Stimulated activated CD4-positive, alpha-beta T cell treated with anti-CD3 and anti-CD28 coated beads, Interleukin-1b, Interleukin-23, amount 100 ng/mL, for 1 hour (primary cell): ENCODE measurements at places on chromosomes 12 and 14.

- DNase-seq: no peak
Measured at GRCh38 chr12:39367494-39367893, 75.4 kb downstream of the KIF21A start.

- peak; percentile 7 for DNase-seq
Measured at GRCh38 chr12:103495469-103496456, at the start of gene C12orf42. TSS of gene C12orf42 (minus strand) at chr12:103495968. CDS start at chr12:103478426, 17,542 bp downstream.

DNA sequence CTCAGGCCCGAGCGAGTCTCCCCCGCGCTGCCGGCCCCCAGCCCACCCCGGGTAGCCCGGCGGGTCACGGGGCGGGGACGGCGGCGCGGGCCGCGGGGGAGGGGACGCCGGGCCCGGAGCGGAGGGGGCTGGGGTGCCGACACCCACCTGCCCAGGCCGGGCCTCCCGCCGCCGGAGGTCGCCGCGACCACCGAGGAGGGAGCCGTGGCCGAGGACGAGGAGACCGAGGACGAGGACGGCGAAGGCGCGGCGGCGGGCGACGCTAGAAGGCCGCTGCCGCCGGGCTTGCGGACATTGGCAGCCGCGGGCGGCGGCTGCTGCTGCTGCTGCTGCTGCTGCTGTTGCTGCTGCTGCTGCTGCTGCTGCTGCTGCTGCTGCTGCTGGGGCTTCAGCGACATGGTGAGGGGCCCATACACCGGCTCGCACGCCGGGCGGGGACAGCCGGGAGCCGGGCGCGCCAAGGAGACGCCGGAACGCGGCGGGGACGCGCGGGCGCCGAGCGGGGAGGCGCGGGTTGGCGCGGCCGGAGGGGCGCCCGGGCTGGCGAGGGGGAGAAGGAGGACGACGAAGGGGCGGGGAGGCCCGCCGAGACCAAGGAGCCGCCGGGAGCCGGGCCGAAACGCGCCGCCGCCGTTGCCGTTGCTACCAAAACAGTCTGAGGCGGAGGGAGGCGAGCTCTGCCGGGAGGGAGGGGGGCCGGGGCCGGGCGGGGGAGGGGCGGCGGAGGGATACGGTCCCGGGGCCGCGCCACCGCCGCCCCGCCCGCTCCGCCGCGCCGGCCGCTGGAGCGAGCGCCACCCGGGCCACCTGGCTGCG lies at the start of gene ATXN2:
TSS of gene ATXN2 (minus strand) at position 679 of the 816 bp plus-strand sequence. CDS start at position 398, 281 bp downstream.
- DNase-seq: peak; percentile 19

GRCh38 chr14:61343471-61343870 lies 22.1 kb downstream of the PRKCH start:
- no peak for DNase-seq

GRCh38 chr12:482061-482460 lies 22.3 kb downstream of the B4GALNT3 start:
- DNase-seq: no peak

- no peak for DNase-seq
Measured at GRCh38 chr12:9755035-9755434, 5.7 kb downstream of the CD69 start.

- DNase-seq: no peak
Measured at GRCh38 chr12:113903381-113903863, 62.7 kb downstream of the RBM19 start.

DNA sequence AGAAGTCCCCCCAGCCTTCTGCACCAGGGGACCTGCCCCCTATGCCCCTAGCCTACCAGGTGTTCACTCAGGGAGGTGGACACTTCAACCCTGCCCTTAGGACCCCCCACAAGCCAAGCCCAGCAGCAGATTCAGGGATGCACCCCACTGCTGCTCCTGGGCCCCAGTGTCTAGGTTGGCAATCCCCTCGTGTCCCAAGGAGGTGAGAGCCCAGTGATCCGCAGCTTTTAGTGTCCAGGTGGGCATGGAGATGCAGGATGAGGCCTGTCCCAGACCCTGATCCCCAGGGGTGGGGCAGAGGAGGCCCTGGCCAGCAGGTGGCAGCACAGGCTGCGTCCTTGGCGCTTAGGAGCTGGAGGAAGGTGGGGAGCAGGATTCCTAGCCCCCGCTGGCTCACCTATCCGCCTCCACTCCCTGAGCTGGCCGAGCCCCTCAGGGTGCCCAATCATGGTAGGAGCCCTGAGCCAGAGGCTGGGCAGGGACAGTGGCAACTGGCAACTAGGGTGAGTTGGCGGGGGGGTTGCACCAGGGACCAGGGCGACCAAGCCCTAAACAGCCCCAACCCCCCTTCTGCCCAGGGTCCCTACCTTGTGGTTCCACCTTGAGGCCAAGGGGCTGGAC lies 4.1 kb downstream of the CKB start:
- DNase-seq: no peak

- no peak for DNase-seq
Measured at GRCh38 chr14:44613061-44613712, 106.1 kb upstream of the FSCB start.

DNA sequence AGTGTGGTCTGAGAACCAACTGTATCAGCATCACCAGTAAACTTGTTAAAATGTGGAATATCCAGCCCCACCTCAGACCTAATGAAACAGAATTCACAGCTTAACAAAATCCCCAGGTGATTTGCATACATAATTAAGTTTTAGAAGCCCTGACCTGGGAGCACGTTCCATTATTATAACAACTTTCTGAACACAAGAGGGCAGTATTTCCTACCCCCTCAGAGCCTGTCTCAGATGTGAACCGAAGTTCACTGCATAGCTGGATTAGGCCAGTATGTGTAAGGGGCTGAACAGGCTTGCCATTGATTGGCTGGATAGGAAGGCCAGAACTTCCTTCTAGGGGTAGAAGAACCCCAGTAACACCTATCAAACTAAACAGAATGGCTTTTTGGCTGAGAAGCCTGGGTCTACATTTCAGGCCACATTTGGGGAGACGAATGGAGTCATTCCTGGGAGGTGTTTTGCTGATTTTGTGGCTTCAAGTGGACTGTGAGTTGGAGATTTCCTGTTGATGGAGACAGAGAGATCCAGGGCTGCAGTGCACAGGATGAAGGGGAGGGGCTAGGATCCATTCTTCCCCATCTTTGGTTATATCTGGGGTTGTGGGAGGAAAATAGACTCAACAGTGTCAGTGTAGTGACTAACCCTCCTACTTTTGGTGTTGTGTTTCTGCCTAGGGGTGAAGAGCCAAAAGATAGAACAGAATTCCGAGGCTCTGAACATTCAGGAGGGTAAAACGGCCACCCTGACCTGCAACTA lies 94.7 kb upstream of the OR4E1 start:
- DNase-seq: no peak

DNA sequence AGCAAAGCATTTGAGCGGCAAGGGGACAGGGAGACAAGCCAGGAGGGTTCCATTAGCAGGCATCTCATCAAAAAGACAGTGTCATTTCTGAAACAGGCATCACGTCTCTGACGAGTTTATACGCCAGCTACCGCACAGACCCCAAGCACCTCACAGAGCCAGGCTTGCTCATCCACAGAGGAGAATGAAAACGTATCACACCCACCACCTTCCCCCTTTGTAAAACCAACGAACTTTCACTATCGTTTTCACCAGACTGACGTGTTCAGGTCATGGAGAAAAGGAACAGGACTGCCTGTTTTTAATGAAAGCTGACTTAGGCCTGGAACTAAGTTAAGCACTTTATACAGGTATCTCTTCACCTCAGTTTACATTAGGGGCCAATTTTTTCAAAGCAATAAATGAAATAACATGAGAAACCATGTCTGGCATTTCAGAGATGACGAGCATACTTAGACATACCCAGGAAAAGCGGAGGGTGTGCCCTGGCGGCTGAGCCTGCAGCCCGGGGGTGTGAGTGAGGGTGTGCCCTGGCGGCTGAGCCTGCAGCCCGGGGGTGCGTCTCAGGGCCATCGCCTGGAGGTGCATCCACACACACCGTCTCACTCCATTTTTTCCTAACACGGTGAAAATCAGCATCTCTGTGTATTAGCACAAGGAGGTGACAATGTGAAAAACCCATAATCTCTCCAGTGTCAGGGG lies 41.9 kb downstream of the STX2 start:
- DNase-seq: no peak

DNA sequence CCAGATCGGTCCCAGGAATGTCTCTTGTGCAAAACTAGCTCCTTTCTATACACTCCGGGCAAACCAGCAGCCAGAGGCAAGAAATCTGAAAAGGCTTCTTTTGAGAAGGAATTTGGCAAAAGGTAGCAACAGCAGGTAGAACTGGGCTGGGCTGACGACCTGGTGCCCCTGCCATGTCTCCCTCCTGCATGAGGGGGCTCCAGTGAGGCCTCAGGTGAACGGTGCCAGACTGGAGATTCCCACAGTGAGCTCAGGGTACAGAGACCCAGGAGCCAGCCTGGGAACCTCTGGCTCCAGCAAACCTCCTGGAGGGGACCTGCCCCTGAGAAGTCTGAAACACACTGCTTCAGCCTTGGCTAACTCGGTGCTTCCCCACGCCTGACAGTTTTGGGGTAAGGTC lies 10.8 kb downstream of the ITPK1 start:
- DNase-seq: no peak

- no peak for DNase-seq
Measured at GRCh38 chr14:103519837-103520212, 2.8 kb downstream of the CKB start.

- DNase-seq: no peak
Measured at GRCh38 chr12:20883288-20883687, 72.8 kb downstream of the SLCO1B3 start.

DNA sequence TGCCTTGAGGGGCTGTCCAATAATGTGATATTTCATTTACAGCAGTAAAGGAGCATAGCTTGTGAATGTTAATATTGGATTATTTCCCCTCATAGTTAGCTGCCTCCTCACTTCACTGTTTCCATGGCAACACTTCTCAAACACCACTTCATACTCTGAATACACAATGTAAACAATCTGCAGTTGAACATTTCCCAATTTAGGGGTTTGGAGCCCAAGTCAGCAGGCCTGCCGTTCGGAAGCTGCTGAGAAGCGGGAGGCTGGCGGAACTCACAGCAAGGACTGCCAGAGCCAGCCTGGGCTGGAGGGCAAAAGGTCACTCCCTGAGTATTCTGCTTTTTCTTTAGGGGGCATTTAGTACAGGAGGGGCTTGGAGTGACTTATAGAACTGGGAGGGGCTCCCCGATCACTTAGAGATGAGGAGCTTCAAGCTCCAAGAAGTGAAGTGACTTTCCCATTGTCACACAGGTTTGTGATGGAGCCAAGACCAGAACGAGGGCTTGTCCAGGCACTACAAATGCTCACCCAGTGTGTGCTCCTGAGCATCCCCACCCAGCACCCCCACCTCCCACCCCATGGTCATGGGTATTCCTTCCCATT lies 12.1 kb upstream of the SLC24A4 start:
- DNase-seq: no peak

DNA sequence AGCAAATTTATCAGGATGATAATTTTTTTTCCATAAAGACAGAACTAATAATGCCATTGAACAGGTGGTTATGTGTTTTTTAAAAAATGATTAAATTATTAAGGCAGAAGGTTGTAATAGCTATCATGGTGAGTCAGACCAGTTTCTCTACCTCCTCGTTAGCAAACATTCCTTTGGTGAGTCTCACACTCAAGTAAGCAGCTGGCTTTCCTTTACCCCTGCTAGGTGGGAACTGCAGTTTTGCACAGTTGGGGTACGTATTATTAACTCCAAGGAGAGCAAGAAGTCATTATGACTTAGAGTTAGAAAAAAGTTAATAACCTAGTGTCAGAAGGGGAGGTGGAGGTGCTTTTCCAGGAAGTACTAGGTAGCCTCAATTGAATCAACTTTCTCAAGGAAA lies 165.3 kb downstream of the SNAPC1 start:
- DNase-seq: no peak

DNA sequence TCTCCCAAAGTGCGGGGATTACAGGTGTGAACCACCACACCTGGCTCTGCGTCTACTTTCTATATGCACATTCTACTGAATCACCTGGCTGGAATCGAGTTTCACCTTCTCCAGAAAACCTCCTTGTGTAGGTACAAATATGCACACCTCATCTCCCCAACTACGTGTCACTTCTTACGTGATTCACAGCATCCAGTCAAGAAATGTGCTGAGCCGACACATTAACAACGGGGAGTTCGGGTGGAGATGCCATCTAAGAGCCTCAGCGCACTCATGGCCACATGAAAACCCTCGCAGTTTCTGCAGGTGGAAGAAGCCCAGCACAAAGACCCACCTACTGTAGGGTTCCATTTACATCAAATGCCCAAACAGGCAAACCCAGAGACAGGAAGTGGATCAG lies 29.3 kb downstream of the P2RX2 start:
- DNase-seq: no peak

- DNase-seq: no peak
Measured at GRCh38 chr14:59262717-59263454, 74.4 kb downstream of the DAAM1 start.

DNA sequence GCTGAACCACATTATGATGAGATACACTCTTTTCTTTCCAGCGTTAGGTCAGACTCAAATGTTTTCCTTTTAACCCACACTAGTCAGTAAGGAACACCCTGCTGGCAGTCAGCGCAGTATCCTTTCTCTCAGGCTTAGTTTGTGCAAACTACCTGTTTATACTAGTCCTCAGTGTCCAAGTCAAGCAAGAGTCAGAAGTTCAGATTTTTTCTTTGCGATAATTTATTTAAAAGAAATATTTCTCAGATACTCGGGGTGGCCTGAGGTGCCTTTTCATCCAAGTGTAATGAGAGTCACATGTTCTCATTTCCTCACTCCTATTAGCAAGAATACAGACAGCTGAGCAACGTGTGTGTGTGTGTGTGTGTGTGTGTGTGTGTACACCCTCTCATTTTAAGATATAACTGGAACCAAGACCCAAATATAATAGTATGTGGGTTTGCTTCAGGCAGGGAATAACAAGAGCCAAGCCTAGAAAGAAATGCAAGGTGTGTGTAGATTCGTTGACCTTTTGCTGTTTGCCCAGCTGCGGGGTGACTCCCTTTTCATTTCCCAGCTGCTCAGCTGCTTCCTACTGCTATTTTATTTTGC lies 182.7 kb downstream of the KICS2 start:
- DNase-seq: no peak

- no peak for DNase-seq
Measured at GRCh38 chr12:108566452-108566851, 4.1 kb downstream of the ISCU start.

GRCh38 chr12:569803-570434 lies 93.3 kb downstream of the NINJ2 start:
- DNase-seq: peak; percentile 79

DNA sequence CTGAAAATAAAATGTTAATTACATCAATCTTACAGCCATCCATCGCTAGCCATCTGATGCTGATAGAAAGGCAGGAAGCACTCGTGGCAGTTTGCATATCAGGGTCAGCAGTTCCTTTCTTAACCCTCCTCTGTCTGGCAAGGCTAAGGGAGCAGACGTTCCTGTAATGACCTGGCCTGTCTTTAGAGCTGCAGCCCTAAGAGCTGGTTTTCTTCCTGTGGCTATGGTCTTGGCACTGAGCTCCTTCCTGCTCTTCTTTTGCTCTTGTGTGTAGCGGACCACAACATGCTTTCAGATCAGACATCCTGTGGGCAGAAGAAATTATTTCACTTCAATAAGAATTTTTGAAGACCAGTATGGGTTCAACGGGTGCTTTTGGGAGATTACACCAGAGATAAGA lies 170.4 kb downstream of the DAD1 start:
- DNase-seq: no peak
